Smooth muscle cell of trachea (primary cell): ENCODE measurements at places on chromosomes 16 and 17. TPM values are rescaled to one million over a fixed set of nuclear protein-coding genes. Genes with fewer than 3 reads are reported as not detected.

Gene PYDC1
- total RNA-seq: not detected in 2 replicates

Gene C17orf100
- total RNA-seq: 0.58 and 1.2 TPM in 2 replicates

Gene FLCN
- 107 and 126 TPM in 2 replicates for total RNA-seq

Gene MKS1
- 13.1 and 19.5 TPM in 2 replicates for total RNA-seq

Gene PEMT
- total RNA-seq: 22.8 and 24.5 TPM in 2 replicates

Gene SECTM1
- 39.7 and 198 TPM in 2 replicates for total RNA-seq

Gene COPS3
- 93.5 and 112 TPM in 2 replicates for total RNA-seq

Gene ITGAX
- total RNA-seq: 0.15 and 0.17 TPM in 2 replicates

Gene TBX4
- 5.1 and 6.8 TPM in 2 replicates for total RNA-seq

Gene SMIM36
- not detected in 2 replicates for total RNA-seq

Gene TEX19
- total RNA-seq: not detected in 2 replicates

Gene DPEP2
- total RNA-seq: not detected in 2 replicates

Gene XYLT1
- 23.1 and 29.3 TPM in 2 replicates for total RNA-seq

Gene CDYL2
- 0.83 and 1.2 TPM in 2 replicates for total RNA-seq

Gene CPHXL2
- total RNA-seq: not detected in 2 replicates
